H9 (cell line): ENCODE measurements at places on chromosomes 7 and 10. TPM values are rescaled to one million over a fixed set of nuclear protein-coding genes. Genes with fewer than 3 reads are reported as not detected.

The GNAI1 gene
- 14.1 and 14.8 TPM in 2 replicates for total RNA-seq

The MYL7 gene
- total RNA-seq, result 4.9 and 5.7 TPM in 2 replicates

GRCh38 chr10:109348324-109348723 is 575.0 kb downstream of the XPNPEP1 start:
- no peaks in the 10 kb centered on the region for H3K27me3 ChIP-seq
- no peaks in the 10 kb centered on the region for H3K36me3 ChIP-seq
- no peak overlapping the region for H3K27ac ChIP-seq
- DNase-seq, result no peak

- DNase-seq, result no peak
- H3K4me3 ChIP-seq, result no peak overlapping the region
- H3K27me3 ChIP-seq, result no peaks in the 10 kb centered on the region
- no peak overlapping the region for H3K27ac ChIP-seq
Measured at GRCh38 chr7:111588065-111588433, 25.8 kb upstream of the IMMP2L start.
